Fibroblast of mammary gland (primary cell): ENCODE measurements at places on chromosomes 3 and 15.

GRCh38 chr3:118990823-118991560 is 43.7 kb downstream of the IGSF11 start:
- no peak for DNase-seq

- no peak for DNase-seq
Measured at GRCh38 chr15:80007532-80007931, 36.5 kb upstream of the BCL2A1 start.

DNA sequence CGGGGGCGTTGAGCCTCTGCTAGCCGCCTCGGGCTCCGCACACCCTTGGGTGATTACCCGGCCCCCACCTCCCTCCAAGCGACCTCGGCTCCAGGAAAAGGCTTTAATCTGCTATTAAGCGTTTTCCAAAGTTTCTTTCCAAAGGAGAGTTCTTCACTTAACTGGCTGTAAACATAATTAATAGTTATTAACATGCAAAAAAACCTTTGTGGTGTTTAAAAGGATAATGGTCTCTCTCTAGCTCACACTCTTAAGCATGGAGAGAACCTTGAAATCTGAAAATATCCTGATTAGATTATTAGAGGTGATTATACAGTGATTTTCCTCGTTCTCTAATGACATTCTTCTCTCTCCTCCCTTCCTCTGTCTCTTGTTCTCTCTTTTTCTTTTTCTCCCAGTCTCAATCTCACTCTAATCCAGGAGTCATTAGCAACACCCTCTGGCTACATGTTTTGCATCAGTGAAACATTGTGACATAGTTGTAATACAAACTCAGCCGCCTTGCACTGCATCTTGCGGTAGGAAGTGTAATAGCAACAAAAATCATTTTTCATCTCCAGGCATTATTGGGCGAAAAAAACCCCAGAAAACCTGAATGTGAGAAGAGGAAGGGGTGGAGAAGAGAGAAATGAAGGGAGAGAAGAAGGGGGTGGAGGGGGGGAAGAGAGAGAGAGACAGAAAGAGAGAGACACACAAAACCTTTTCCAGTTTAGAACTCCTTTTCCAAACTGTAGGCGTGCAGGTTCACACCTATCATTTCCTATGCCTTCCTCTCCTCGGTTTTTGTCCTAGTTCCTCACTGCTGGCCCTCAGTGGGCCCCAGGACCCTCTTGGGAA is 24.4 kb downstream of the NR2F2 start:
- peak; percentile 87 for DNase-seq

DNA sequence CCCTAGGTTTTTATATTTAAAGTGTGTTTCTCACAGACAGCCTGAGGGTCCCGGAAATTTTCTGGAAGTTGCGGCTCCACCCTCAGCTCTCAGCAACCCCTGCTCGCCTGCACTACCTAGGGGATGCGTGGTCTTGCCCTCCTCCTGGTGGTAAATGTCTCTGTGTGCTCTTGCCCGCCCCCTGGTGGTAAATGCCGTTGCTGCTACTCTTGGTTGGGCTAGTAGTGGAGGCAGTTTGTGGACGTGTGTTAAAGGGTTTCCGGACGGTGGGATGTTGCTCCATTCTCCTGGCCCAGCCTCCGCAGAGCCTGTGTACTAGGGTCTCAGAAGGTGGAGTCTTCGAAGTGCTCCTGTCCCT is 27.4 kb downstream of the STOML1 start:
- peak; percentile 75 for DNase-seq

DNA sequence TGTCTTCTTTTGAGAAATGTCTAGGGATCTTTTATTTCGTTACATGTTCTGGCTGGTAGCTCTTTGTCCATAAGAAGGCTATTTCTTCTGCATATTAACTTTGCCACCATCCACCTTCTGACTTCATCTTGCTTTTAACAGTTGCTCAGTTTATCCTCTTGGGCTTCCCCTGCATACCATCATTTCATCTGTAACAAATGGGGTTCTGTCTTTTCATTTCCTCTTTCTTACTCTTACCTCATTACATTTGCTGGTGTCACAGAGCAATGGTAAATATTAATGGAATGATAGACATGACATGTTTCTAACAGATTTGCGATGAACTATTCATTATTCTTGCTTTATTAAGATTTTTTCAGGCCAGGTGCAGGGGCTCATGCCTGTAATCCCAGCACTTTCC is 62.4 kb downstream of the GASK1A start:
- DNase-seq = no peak

DNA sequence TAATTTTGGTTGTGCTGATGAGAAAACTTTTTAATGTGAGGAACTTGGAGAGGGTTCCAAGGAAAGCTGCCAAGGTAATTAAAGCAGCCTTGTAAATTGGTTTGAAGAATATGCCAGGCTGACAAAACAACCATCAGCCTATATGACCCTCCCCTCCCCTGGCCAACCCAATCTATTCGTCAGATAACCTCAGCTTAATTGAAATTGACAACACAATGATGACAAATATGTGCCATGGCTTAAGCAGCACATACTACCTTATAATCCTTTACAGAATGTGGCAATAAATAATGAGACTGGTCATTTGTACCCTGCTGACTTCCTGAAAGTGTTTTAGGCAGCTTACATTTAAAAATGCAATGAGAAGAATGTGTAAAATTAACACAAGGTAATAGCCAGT is 118.2 kb downstream of the EFHB start:
- DNase-seq = no peak

DNA sequence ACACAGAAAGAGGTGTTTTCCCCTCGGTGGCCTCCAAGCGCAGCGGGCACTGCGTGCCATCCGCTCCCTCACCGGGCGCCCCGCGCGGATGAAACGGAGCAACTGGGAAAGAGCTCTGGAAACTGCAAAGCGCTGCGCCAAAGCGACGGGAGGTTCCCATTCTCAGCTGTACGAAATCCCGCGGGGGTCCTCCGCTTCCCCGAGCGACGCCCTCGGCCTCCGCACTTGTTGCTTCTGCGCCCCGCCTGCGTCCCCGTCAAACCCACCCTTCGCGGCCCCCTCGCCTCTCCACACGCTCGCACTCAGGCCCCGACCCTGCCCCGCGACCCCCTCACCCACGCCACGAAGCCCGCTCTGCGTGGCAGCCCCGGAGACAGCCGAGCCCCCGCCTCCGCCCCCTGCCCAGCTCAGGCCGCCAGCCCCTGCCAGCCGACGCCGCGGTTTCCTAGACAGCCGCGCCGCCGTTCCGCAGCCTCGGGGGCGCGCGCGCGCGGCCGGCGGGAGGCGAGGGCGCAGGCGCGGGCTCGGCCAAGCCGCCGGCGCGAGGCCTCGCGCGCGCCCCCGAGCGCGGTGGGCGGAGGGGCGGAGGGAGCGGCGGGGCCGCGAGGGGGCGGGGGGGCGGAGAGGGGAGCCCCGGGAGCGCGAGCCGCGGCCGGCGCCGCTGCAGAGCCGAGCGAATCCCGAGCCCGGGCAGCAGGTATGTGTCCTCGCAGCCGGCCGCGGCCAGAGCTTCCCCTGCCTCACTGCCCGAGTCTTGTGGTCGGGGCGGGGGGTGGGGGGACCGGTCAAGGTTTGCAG is at the start of gene TMEM266:
TSS of gene TMEM266 (plus strand) at position 666 of the 798 bp plus-strand sequence. CDS start 74,279 bp downstream, outside the sequence.
- DNase-seq = no peak

DNA sequence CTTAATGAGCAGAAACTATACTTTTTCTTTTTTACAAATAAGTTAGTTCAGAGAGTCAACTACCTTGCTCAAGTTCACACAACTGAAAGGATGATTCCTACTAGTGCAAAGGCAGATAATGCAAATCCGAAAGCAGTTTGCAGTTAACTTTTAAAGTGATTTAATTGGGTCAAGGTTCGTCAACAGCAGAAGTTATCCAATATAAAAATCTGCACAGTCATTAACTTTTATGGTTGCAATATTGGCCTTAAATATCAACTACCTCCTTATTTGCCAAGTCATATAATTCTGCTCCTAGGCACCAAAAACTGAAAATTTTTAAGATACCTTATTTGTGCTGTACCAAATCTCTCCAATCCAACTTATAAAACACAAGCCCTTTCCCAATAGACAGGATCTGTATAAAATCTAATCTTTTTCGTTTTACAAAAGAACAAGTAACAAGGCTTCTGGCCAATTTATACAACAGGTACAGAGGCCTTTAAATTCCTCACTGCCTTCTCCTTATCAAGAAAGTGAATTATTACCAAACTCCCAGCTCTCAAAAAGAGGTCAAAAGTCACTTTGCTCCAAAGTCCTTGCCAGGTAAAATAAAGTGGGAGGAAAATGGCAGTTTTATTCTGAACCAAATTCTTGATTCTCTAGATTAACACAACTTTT is 416.6 kb upstream of the NECTIN3 start:
- no peak for DNase-seq

- no peak for DNase-seq
Measured at GRCh38 chr15:98782801-98783200, 134.5 kb downstream of the IGF1R start.

DNA sequence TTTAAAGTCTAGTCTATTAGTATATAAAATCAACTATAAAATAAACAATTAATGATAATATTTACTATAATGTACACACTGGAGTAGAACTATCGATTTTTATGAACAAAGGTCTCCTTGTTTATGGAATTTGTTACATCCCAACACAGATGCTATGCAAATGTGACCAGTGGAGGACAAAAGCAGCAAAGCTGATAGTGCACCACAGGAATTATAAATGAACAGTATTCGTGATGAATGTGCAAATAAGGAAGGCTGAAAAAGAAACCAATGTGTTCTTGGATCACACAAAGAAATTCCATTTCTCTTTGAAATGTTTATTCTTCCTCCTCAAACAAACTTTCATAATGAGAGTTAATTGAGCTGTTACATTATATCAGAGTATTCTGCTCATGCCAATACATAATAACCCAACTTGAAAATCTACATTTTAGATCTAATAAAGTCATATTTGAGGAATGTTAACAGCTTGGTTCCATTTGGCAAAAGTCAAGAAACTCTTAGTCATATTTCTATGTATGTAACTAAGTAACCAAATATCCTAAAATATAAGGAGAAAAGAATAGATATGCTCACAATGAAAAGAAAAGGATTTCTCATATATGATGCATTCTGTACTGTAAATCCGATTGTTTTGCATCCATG is 79.3 kb downstream of the NEK10 start:
- peak; percentile 6 for DNase-seq

DNA sequence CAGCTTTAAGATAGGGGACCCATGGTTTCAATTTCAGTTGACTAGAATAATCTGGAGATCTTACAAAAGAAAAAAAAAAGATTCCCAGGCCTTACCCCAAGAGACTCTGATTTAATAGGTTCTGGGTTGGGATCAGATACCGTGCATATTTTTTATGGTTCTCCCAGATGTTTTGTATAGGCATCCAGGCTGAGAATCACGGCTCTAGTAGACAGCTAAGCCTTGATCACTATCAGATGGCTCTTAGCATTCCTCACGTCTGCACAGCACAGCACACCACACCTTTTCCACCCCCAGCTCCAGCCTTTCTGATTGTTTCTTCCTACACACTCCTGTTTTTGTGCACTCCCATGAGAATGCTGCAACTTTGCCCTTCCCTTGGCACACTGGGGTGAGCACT is 40.8 kb downstream of the TMEM45A start:
- peak; percentile 84 for DNase-seq
